ENCODE measurements at places on chromosomes 12 and 14. TPM values are rescaled to one million over a fixed set of nuclear protein-coding genes. Genes with fewer than 3 reads are reported as not detected.

DNA sequence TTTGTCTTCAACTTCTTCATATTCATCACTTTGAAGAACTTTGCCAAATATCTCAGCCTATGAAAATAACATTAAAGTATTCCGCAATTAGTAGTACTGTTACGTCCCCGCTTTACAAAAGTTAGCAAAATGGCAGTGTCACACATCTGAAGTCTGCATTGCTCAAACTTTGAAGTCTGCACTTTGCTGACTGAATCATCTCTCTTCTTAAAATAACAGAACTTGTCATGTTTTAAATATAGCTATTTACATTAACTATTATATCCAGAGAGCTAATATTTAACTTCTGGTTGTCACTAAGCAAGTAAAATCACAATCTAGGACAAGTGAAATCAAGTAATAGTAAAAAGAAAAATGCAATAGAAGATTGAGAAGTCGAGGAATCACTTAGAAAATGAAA lies 34.5 kb downstream of the IPO8 start:
- no peak overlapping the region for H3K27ac ChIP-seq
- no peak for DNase-seq
- H3K36me3 ChIP-seq = no peaks in the 10 kb centered on the region
- no peak overlapping the region for H3K4me3 ChIP-seq

GRCh38 chr14:92969430-92969829 lies 46.5 kb downstream of the CHGA start:
- H3K4me1 ChIP-seq = peaks cover 31% of the 10 kb centered on the region
- no peak overlapping the region for H3K4me3 ChIP-seq
- H3K27me3 ChIP-seq = no peaks in the 10 kb centered on the region
- H3K36me3 ChIP-seq = no peaks in the 10 kb centered on the region
- peak overlapping the region; percentile 73 for H3K27ac ChIP-seq

GRCh38 chr12:122602456-122602855 lies 75.4 kb downstream of the KNTC1 start:
- H3K4me1 ChIP-seq = no peaks in the 10 kb centered on the region
- H3K4me3 ChIP-seq = no peak overlapping the region
- no peak for DNase-seq
- H3K36me3 ChIP-seq = no peaks in the 10 kb centered on the region

GRCh38 chr12:113506867-113507266 lies 35.2 kb upstream of the LHX5 start:
- no peak for DNase-seq
- no peak overlapping the region for H3K4me3 ChIP-seq
- no peak overlapping the region for H3K27ac ChIP-seq
- no peaks in the 10 kb centered on the region for H3K36me3 ChIP-seq

DNA sequence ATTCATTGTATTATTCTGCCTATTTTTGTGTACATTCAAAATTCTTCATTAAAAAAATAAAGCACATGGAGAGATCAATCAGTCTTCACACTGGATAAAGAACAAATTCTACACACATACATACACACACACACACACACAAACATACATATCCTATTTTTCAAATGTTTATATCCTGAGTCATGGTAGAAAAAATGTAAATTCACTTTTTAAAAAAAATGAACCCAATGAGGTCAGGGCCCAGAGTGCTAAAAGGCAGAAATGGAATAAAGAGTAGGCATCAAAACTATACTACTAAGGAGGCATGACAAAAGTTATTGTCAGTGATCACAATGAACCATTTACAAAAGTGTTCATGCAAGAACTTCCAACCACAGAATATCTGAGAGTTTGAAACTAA lies 17.3 kb downstream of the GALC start:
- no peak overlapping the region for H3K27ac ChIP-seq
- no peak overlapping the region for H3K4me3 ChIP-seq
- no peaks in the 10 kb centered on the region for H3K27me3 ChIP-seq

Gene PNN
- 78.5 TPM for total RNA-seq

Gene EML5
- 19.3 TPM for total RNA-seq

Measured in testis (tissue), 5 donors.